ENCODE measurements at places on chromosomes 4 and X.

- H3K36me3 ChIP-seq: no peaks in the 10 kb centered on the region
- no peak overlapping the region for H3K4me3 ChIP-seq
- H3K27me3 ChIP-seq: no peaks in the 10 kb centered on the region
- H3K4me1 ChIP-seq: no peaks in the 10 kb centered on the region
Measured at GRCh38 chr4:103030791-103031190, 11.3 kb upstream of the SLC9B1 start.

GRCh38 chrX:2811271-2811670 lies 17.5 kb upstream of the GYG2 start:
- no peaks in the 10 kb centered on the region for H3K4me1 ChIP-seq
- no peak overlapping the region for H3K27ac ChIP-seq
- no peaks in the 10 kb centered on the region for H3K36me3 ChIP-seq

GRCh38 chr4:646460-646859 lies 21.1 kb downstream of the PDE6B start:
- no peak for DNase-seq
- H3K27ac ChIP-seq: no peak overlapping the region
- H3K36me3 ChIP-seq: no peaks in the 10 kb centered on the region
- H3K4me1 ChIP-seq: no peaks in the 10 kb centered on the region
- H3K27me3 ChIP-seq: no peaks in the 10 kb centered on the region

DNA sequence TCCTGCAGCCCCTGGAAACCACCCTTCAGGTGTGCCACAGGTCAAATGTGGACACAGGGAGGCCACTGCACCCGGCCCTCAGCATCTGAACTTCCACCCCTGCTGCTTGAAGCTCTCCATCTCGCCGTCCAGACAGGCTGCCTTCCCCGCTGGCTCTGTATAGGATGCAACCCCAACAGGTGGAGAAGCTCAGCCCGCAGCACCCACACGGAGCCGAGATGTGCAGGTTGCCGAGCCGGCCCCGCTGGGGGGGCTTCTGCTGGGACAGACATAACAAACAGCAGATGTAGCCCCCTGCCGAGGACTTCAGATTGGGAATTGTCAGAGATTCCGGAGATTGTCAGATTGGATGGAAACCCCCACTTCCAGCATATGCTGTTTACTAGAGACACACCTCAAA lies 20.5 kb downstream of the TMEM187 start:
- DNase-seq: no peak
- H3K27ac ChIP-seq: no peak overlapping the region
- H3K4me3 ChIP-seq: no peak overlapping the region
- H3K36me3 ChIP-seq: no peaks in the 10 kb centered on the region
